ENCODE measurements at places on chromosomes 3 and 15.

- no peak for DNase-seq
Measured at GRCh38 chr15:44603126-44603525, 60.3 kb downstream of the SPG11 start.

GRCh38 chr3:37551857-37552256 is 309.8 kb upstream of the CTDSPL start:
- DNase-seq = no peak

DNA sequence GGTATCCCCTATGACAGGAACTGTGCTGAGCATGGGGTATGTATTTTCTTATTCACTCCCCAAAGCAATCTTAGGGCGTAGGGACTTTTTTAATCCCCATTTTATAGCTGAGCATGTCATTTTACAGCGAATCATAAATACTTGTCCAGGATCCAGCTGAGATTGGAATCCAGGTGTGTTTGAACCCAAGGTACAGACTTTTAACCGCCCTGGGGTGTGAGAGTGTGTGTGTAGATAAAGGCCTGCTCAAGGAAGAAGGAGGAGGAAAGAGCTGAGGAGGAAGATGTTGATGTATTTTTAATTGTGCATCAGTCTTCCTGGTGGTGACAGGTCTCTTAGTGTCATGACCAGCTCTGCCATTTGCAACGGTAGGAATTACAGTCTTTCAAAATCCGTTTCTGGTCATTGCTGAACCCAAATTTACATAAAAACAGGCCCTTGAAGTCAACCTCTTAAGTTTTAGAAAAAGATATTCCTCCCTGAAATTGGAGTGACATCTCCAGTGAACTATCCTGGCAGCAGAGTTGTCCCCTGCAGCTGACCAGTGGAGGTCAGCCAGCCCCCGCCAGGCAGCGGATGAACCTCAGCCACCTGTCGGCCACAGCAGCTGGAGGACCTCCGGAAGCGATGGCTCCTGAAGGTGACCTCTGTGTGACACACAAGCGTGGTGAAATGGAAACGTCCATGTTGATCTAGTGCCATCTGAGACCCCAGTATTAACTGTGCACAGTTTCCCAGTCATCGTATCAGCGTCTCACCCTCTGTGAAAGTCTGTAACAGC is 92.8 kb upstream of the MITF start:
- DNase-seq = no peak

- DNase-seq = peak; percentile 57
Measured at GRCh38 chr3:42701371-42702065, 1.1 kb downstream of the HHATL start.

DNA sequence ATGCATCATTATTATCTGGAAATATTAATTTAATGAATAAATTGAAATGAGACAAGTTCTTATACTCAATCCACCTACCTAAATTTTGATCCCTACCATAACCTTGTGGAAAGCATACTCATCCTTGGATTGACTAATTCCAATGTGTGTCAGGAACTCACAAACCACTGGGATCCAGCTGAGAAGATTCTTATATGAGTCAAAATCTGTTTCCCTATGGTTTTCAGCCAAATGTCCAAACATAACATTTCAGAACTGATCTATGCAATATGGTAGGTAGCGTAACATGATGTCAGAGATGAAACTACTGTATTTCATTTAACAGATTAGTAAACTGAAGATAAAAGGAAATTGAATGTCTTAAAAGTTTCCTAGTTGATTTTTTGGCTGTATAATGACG is 250.0 kb downstream of the PLOD2 start:
- DNase-seq = no peak

GRCh38 chr3:66629982-66630368 is 129.2 kb upstream of the LRIG1 start:
- no peak for DNase-seq

- no peak for DNase-seq
Measured at GRCh38 chr15:67783303-67783702, 42.0 kb upstream of the SKOR1 start.

DNA sequence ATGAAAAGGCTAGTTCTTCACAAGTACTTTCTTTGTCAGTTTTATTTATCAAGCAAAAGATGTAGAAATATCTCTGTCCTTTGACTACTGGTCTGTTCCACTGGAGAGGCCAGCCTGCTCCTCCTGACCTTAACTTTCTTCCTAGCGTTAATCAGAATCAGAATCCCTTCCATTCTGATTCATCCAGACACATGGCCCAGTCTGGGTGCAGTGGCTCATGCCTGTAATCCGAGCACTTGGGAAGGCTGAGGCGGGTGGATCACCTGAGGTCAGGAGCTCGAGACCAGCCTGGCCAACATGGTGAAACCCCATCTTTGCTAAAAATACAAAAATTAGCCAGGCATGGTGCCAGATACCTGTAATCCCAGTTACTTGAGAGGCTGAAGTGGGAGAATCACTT is 32.0 kb upstream of the MANF start:
- DNase-seq = no peak

DNA sequence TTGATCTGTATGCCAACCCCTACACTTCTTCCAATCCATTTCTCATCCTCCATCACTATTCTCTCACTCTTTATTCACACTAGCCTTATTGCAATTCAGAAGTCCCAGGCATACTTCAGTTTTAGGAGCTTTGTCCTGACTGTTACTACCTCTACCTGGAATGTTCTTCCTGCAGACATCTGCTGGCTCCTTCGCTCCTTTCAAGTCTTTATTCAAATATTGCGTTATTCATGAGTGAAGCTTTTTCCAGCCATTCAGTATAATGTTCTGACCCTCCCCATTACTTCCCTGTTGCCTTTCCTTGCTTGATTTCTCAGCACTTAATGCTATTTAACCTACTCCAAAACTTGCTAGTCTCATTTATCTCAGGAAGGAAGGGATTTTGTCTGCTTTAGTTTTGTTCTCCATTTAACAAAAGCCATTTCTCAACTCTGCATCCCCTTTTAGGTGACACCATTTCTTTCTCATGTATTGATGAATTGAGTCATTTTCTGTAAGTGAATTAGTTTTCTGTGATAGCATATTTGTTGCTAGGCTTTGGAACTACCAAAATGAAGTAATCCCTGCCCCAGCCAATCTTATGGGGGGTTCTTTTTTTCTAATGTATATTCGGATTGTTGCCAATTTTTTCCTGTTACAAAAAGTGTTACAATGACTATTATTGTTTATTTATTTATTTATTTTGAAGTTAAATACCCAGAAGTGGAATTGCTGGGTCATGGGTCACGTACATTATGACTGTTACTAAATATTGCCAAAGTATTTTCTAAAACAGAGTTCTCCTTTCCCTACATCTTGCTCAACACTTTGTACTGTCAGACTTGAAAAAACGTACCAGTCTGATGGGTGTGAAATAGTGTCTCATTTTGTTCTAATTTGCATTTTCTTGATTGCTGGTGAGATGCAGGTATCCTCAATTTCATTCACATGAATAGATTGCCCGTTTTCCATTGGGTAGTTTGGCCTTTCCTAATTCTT is 9.4 kb downstream of the ATP11B start:
- DNase-seq = no peak

All from SHP77 treated with DMSO at 0.1 percent for 48 hours (cell line).